Dermis microvascular lymphatic vessel endothelial cell (primary cell): ENCODE measurements at places on chromosomes 2 and 18. TPM values are rescaled to one million over a fixed set of nuclear protein-coding genes. Genes with fewer than 3 reads are reported as not detected.

DNA sequence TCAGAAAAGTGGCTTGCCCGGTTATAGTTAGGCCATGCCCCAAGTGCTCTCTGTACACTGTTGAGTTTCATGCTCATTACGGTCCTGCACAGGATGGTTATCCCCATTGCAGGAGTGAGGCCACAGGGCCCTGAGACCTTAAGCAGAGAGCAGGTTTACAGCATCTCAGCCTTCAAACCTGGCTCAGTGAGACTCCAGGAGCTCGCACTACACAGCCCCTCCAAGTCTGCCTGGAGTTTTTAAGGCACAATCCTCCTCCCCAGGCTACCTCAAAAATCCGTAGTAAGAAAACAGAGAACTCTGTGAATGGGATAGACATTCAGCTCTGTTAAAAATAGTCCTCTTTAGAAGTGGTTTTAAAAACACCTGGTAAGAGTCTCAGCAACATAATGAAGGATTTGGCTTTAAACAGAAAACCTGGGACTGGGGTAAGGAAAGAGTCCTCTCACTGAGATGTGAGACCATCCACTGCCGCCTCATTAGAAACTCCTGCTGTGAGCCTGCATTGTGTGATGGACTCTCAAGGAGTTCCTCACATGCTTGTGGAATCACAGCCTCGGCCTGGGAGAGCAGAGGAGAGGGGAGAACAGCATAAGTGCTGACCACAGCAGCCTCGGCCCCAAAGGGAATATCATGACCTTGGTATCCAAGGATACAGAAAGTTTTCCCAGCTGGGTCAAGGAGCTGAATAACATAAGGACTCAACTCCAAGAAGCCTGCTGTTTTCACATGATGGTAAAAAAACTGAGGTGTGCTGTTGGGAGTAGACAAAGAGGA, 214.8 kb downstream of the ATAD2B start:
- no peak for DNase-seq

GRCh38 chr2:206969192-206969591, 29.9 kb downstream of the CPO start:
- no peak for DNase-seq

DNA sequence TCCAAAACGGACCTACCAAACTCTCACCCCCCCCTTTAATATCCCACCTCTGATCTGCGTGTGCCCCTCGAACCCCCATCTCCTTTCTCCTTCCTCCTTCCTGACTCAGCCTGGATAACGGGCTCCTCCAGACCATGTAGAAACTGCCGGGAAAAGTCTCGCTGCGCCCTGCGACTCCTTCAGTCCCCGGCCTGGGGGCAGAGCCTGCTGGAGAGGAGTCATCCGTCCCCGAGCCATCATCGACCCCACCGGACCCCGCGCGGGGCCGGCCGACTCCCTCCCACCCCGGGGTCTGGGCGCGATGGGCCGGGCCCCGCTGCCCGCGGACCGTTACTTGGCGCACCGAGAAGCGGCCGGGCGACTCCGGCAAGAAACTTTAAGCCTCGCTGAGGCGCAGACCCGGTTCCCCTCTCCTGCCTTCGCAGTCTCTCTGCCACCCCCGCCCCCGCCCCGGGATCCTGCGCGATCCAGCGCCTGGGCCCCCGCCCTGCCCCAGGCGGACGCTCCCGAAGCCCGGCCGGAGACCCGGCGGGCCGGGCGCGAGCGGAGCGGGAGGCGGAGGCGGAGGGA, 3.4 kb downstream of the ZEB2 start:
- peak; percentile 41 for DNase-seq

DNA sequence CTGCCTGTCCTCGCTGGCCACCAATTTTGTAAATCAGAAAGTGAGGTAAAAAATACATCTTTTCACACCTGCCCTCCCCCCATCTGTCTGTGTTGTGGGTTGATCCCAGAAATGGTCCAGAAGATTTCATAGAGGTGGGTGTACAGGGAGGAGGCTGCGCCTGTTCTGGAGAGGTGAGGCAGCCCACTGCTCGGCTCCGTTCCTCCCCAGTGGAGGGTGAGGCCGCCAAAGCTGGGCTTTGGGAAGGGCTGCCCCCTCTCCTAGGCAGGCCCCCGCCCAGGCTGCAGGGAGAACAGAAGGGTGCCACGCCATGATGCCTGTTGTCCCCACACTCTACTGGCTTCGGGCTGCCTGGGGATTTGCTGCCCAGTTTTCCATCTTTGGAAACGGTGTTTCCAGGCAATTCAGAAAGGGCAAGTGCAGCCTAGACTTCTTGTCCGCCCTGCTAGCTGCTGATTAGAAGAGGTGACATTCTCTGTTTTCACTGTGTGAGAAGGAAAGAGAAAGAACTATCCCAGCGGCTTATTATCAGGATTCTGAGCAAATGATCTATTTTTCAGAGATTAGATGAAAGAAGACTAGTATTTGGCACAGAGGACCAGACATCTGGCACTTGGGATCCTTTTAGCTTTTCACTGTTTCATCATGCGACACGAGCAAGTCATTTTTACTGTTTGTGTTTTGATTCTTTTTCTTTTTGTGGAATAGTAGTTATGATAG, 18.7 kb downstream of the SMARCAL1 start:
- no peak for DNase-seq

DNA sequence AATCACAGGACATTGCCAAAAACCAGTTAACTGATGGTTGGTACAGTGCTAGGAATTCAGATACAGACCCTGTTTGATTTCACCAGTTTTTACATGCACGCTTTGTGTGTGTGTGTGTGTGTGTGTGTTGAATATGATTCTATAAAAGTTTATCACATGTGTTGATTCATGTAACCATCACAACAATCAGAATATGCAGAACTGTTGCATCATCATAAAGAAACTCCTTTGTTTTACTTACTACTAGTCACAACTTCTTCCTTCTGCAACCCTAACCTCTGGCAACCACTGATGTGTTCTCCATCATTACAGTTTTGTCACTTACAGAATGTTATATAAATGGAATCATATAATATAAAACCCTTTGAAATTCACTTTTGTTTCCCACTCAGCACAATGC, 144.8 kb upstream of the CYP26B1 start:
- no peak for DNase-seq

DNA sequence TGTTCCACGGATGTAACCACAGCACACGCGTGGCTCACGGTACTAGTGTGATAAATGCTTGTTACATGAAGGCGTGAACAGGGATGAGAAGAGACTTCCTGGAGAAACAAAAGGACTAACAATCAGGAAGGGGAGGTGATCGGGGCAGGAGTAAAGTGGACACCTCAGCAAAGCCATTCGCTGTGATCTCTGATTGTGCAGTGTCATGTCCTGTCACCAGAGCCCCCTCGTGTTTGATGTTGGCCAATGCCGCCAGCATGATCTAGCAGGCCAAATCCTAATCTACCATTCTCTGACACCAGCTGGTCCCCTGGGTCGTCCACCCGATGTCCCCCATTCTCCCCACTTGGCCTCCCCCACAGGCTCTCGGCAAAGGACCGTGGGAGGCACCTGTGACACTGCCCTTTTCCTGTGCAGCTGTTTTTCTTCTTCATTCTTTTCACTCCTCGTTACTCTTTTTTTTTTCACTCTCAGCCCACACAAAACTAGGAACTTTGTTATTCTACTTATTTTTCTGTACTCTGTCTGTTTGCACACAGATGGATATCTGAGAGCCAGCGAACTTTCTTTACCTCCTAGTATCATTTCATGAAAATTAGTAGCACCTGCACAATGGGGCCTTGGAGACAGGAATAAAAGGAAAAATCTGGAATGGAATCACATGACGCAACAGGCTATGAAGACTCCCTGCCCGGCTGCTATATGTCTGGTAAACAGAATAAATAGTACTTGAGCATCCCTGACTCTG, 146.8 kb downstream of the TGIF1 start:
- DNase-seq, result peak; percentile 95

- DNase-seq, result peak; percentile 40
These were observed 8.2 kb upstream of the RBM44 start for GRCh38 chr2:237790353-237790752.

GRCh38 chr2:3481736-3482362, 37.5 kb downstream of the ADI1 start:
- no peak for DNase-seq

GRCh38 chr2:135473567-135473966, 57.5 kb downstream of the ZRANB3 start:
- DNase-seq, result peak; percentile 49

DNA sequence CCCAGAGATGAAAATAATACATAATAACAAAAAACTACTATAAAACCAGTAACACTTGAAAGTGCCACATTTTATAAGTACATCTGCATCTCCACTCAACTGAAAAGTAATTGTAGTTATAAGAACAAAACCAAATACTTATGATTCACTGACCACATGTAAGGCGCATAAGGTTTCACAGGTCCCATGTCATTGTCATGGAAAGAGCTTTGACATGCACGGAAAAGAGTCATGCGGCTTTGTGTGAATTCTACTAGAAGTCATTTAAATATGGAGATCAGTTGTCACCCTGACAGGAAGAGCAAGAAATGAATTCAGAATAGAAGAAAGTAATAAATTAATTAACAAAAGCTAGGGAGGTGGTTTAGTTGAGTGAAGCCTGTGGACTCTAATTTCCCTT, 459.1 kb downstream of the CDH2 start:
- no peak for DNase-seq

RAX gene
- total RNA-seq, result not detected in 2 replicates

DOK6 gene
- 0.51 and 2.3 TPM in 2 replicates for total RNA-seq

CD207 gene
- under 0.01 TPM in 2 replicates for total RNA-seq

FLACC1 gene
- total RNA-seq, result 0.13 and 0.39 TPM in 2 replicates
